Prostate gland (tissue), 2 donors: ENCODE measurements at places on chromosomes 5 and 9.

DNA sequence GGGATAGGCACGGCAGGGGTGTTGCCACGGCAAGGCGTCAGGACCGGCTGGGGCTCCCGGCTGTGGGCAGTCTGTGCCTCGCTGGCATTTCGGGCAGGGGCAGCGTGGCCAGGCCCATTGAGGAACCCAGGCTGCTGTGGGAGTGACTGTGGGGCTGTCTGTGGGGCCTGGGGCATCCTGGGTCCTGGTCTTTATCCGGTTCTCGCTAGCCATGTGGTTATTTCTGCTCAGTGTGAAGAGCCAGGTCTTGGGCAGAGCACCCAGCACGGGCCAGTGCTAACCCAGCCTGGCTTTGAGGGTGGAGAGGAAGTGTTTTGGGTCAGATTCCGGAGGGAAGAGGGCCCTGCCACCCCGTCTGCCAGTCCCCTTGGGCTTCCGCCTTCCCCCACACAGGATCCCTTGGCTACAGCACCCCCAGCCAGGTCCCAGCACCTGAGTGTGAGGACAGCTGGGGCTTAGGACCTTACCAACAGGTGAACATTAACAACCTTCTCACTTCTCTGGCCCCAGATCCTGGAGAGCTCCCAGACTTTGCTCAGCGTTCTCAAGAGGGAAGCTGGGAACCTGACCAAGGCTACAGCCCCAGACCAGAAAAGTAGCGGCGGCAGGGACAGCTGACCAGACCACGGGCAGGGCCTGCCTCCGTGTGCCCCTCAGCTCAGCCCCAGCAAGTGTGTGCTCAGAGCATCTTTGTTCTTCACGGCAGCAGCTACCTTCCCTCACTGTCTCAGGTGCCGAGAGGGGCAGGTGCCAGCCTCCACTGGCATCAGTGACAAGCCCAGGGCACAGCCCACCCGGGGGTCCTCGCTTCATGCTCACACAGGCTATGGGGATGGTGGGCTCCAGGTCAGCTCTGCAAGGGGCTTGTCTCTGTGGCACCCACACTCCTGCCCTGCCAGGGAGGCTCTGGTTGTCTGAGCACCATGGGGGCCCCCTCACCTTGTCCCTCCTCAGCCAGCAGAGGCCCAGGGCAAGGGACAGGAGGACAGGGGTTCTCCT lies 1.1 kb downstream of the SSNA1 start:
- DNase-seq: no peak
- peaks cover 28% of the 10 kb centered on the region for H3K4me1 ChIP-seq
- no peaks in the 10 kb centered on the region for H3K27me3 ChIP-seq

GRCh38 chr9:72415163-72415562 lies 50.2 kb upstream of the ZFAND5 start:
- H3K27ac ChIP-seq: no peak overlapping the region
- no peak overlapping the region for H3K4me3 ChIP-seq
- H3K27me3 ChIP-seq: no peaks in the 10 kb centered on the region
- H3K36me3 ChIP-seq: no peaks in the 10 kb centered on the region
- no peaks in the 10 kb centered on the region for H3K4me1 ChIP-seq
- DNase-seq: no peak

- H3K4me3 ChIP-seq: no peak overlapping the region
- DNase-seq: no peak
- H3K27ac ChIP-seq: no peak overlapping the region
Observed at GRCh38 chr9:35790025-35790384, 1.4 kb upstream of the NPR2 start.

- no peaks in the 10 kb centered on the region for H3K27me3 ChIP-seq
- no peak overlapping the region for H3K4me3 ChIP-seq
- DNase-seq: no peak
- no peaks in the 10 kb centered on the region for H3K36me3 ChIP-seq
- no peaks in the 10 kb centered on the region for H3K4me1 ChIP-seq
Observed at GRCh38 chr9:68546596-68547390, 6.1 kb upstream of the TMEM252 start.

DNA sequence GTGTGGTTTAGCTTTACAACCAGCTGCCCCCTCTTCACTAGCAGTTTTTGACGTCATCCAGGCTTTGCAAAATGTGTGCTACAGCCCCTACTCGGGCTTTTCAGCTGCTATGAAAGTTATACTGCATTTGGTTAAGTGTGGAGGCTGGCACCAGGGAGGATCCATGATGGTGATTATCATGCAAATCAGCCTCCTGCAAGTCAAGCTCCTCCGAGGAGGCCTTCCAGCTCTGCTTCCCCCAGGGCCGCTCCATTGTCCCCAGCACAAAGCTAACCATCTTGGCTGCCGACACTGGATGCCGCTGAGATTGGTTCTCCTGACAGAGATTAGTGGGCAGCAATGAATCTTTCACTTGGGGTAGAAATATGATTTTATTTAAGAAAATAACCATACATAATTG lies 159.6 kb downstream of the NR2F1-AS1 start:
- no peaks in the 10 kb centered on the region for H3K27me3 ChIP-seq
- no peak overlapping the region for H3K27ac ChIP-seq
- DNase-seq: no peak
- H3K4me3 ChIP-seq: no peak overlapping the region

- no peaks in the 10 kb centered on the region for H3K36me3 ChIP-seq
- DNase-seq: no peak
- H3K4me1 ChIP-seq: no peaks in the 10 kb centered on the region
- no peaks in the 10 kb centered on the region for H3K27me3 ChIP-seq
- H3K4me3 ChIP-seq: no peak overlapping the region
- no peak overlapping the region for H3K27ac ChIP-seq
Observed at GRCh38 chr9:87275047-87275725, 222.5 kb upstream of the DAPK1 start.

- no peaks in the 10 kb centered on the region for H3K27me3 ChIP-seq
- H3K4me3 ChIP-seq: no peak overlapping the region
- H3K4me1 ChIP-seq: no peaks in the 10 kb centered on the region
- H3K27ac ChIP-seq: no peak overlapping the region
Observed at GRCh38 chr5:97229688-97230285, 46.7 kb upstream of the RIOK2 start.

GRCh38 chr5:64969578-64969977 lies 200.8 kb downstream of the CWC27 start:
- no peak overlapping the region for H3K27ac ChIP-seq
- H3K4me1 ChIP-seq: no peaks in the 10 kb centered on the region
- H3K36me3 ChIP-seq: no peaks in the 10 kb centered on the region
- no peak for DNase-seq

DNA sequence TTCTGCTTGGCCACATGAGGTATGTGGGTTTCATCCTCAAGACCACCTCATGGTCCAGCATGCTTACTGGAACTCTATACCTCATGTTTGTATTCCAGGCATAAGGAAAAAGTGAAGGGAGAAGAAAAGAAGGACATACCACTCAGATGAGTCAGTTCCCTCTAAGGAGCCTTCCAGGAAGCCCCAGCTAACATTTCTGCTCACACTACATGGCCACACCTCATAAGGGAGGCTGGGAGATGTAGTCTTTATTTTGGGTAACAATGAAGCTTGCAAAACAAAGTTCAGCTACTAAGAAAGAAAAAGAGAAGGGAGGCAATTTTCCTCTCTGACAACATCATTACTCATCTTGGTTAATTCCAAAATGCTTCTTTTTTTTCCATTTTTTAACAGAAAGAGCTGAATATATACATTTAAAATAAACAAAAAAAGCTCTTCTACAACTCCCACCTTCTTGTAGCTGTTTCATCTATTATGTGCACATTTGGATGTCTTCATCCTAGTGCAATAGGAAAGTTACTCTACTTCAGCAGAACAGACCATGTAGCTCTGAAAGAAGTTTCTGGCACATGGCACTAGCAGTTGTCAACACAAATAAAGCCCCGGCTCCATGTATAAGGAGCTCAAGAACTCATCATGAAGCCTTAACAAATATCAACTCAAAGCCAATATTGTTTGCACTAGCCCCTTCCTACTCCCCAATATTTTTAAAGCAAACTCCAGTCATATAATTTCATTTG lies 123.6 kb upstream of the CCDC112 start:
- H3K27me3 ChIP-seq: no peaks in the 10 kb centered on the region
- H3K4me1 ChIP-seq: no peaks in the 10 kb centered on the region
- DNase-seq: no peak
- no peaks in the 10 kb centered on the region for H3K36me3 ChIP-seq
- H3K27ac ChIP-seq: no peak overlapping the region
- H3K4me3 ChIP-seq: no peak overlapping the region

DNA sequence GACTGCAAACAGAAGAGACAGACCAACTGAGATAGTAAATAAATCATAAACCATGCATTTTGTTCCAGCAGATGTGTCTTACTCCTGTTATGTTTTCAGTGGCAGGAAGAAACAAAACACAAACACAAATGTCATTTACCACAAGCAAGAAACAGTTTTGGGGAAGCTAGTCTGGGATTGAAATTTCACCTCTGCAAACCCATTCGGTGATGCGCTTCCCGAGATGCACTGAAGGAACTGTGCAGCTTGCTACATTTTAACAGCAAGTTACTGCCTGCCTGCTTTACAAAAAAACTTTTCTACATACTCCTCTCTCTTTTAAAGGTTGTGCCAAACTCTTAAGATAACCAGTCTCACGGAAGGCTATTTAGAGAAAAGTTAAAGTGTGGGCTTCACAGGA lies 3.2 kb downstream of the MACROH2A1 start:
- H3K27me3 ChIP-seq: no peaks in the 10 kb centered on the region
- no peak for DNase-seq
- no peak overlapping the region for H3K4me3 ChIP-seq
- no peaks in the 10 kb centered on the region for H3K36me3 ChIP-seq

DNA sequence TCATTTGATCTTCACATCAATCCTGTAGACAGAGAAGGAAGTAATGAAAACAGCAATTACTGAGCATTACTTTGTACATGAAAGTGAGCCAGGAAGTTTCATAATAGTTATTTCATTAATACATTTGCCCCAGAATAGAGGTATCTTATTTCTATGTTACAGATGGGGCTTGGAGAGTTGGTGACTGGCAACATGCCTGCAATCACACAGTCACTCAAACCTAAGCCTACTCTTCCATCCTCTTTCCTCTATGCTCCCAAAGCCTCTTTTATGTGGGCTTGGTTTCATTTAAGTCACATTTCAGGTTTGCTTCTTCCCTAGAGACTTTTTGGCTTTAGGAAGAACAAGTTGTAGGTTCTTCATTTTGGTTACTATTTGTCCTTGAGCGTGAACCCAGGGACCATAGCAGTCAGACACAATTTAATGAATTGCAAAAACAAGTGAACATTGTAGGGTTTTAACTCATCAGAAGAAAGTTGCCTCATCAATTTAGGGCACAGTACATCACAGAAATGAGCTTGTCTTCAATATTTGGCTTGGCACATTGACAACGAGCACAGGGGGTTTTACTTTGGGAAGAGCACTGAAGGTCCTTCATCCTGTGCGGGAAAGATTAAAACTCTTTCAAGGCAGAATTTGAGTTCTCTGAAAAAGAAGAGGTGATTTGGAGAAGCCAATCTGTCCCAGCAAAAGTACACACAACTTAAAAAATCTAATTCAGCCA lies 381.1 kb downstream of the TMEM38B start:
- H3K4me3 ChIP-seq: no peak overlapping the region
- no peaks in the 10 kb centered on the region for H3K27me3 ChIP-seq
- no peak for DNase-seq
- H3K27ac ChIP-seq: no peak overlapping the region

GRCh38 chr5:41371738-41372137 lies 138.7 kb downstream of the PLCXD3 start:
- no peaks in the 10 kb centered on the region for H3K36me3 ChIP-seq
- H3K4me1 ChIP-seq: no peaks in the 10 kb centered on the region
- H3K27me3 ChIP-seq: no peaks in the 10 kb centered on the region
- H3K27ac ChIP-seq: no peak overlapping the region

DNA sequence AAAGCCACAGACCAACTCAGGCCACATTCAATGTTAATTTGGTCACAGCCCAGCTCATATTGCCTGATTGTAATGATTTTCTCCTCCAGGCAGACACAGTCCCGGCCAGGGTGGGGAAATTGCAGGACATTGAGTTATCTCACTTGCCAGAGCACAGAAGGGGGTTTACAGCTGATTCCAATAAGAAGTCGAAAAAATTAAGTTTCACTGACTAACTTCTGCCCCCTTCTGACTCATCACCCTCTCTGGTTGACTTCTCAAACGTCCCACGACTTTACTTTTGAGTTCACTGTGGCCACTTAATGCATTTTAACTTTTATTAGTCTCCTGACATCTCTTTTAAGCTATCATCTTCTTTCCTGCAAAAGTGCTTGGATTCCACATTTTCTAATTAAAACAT lies 321.4 kb upstream of the WWC1 start:
- no peak overlapping the region for H3K27ac ChIP-seq
- no peaks in the 10 kb centered on the region for H3K4me1 ChIP-seq
- no peaks in the 10 kb centered on the region for H3K36me3 ChIP-seq
- no peaks in the 10 kb centered on the region for H3K27me3 ChIP-seq
- no peak overlapping the region for H3K4me3 ChIP-seq
- DNase-seq: no peak

DNA sequence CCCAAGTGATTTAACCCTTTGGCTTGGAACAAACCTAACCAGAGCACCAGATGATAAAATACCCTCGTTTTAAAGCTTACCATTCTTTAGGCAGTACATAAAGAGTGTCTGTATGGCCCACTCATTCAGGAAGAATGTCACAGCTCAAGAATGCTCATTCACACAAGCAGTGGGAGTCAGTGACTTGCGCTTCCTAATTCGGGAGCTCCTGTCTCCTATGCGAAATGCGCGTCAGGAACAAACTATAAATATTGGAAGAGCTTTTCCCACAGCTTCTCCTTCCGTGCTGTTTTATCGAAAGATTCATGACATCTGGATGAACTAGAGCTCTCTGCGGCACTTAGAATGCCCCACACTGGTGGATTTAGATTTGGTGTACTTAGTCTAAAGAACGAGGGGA lies 66.6 kb downstream of the NTRK2 start:
- no peaks in the 10 kb centered on the region for H3K27me3 ChIP-seq
- H3K36me3 ChIP-seq: no peaks in the 10 kb centered on the region
- H3K4me3 ChIP-seq: no peak overlapping the region

GRCh38 chr9:76772686-76773445 lies 8.6 kb downstream of the PCA3 start:
- H3K27ac ChIP-seq: no peak overlapping the region
- no peaks in the 10 kb centered on the region for H3K36me3 ChIP-seq
- DNase-seq: no peak

DNA sequence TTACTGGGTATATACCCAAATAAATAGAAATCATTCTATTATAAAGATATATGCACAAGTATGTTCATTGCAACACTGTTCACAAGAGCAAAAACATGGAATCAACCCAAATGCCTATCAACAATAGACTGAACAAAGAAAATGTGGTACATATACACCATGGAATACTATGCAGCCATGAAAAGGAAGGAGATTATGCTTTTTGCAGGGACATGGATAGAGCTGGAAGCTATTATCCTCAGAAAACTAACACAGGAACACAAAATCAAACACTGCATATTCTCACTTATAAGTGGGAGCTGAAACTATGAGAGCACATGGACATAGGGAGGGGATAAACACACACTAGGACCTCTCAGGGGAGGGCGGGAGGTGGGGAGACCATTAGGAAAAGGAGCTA lies 298.4 kb upstream of the CDH9 start:
- no peak overlapping the region for H3K4me3 ChIP-seq
- H3K36me3 ChIP-seq: no peaks in the 10 kb centered on the region
- no peak overlapping the region for H3K27ac ChIP-seq
- DNase-seq: no peak
